Body of pancreas (tissue), 4 donors: ENCODE measurements at places on chromosomes 1 and 21.

DNA sequence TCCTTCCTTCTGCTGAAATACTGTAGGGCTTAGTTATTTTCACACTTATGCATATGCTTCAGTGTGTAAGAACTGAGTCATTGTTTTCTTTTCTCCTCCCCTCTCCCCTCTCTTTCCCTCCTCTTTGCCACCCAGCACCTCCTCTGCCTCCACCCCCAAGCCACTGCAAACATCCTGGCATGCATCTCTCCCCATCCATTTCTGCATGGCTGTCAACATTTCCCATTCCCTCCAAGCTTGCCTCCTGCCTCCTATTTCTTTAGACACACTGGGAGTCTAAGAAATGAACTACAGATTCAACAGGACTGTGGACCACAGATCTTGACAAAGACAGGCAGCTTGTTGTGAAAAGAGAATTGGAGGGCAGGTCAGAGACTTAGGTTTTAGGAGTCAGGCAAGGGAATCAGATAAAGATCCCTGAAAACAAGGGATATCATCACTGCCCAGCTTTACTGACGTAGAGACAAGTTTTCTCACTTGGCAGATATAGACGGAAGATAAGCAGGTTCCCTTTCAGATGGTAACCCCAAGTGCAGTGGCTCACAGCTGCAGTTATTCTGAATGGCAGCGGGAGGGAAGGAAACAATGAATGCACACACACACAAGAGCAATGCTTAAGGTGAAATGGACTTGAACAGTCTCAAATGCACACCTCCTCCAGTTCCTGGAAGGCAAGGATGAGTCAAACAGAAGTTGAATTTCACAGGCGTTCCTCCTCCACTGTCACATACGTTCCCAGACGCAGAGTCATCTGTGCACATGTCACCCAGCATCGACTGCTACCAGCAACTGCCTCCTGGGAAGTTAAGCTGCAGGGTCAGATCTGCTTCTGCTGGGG lies 56.1 kb downstream of the HIVEP3 start:
- peaks cover 2% of the 10 kb centered on the region for H3K4me1 ChIP-seq
- no peak overlapping the region for H3K27ac ChIP-seq
- no peaks in the 10 kb centered on the region for H3K36me3 ChIP-seq
- H3K4me3 ChIP-seq = no peak overlapping the region
- no peaks in the 10 kb centered on the region for H3K27me3 ChIP-seq

GRCh38 chr1:2376931-2377672 lies 14.3 kb downstream of the MORN1 start:
- no peaks in the 10 kb centered on the region for H3K27me3 ChIP-seq
- no peak overlapping the region for H3K4me3 ChIP-seq
- no peak overlapping the region for H3K27ac ChIP-seq
- peaks cover 7% of the 10 kb centered on the region for H3K4me1 ChIP-seq
- H3K36me3 ChIP-seq = no peaks in the 10 kb centered on the region
- no peak for DNase-seq

DNA sequence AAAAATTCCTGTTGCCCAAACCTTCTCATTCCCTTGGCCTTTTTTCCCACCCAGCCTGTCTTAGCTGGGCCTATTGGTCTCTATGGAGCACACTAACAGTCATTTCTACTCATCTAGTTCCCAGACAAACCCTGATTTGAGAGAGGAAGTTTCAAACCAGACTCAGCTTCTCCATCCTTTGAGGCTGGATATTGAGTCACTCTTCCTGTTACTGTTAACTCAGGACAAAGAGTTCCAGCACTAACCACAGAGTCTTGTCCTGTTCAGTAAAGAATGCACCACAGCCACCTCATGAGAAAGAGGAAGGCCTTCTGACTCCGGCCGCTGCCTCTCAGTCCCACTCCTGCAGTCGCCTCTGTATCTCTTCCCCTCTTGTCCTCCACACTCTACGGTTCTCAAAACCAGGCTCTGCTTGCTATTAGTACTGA lies 137.8 kb downstream of the PTPRC start:
- peak; percentile 74 for DNase-seq
- no peaks in the 10 kb centered on the region for H3K4me1 ChIP-seq
- H3K4me3 ChIP-seq = no peak overlapping the region
- H3K27me3 ChIP-seq = no peaks in the 10 kb centered on the region
- peak overlapping the region; percentile 51 for H3K27ac ChIP-seq
- H3K36me3 ChIP-seq = no peaks in the 10 kb centered on the region

- H3K36me3 ChIP-seq = no peaks in the 10 kb centered on the region
- H3K27me3 ChIP-seq = no peaks in the 10 kb centered on the region
- no peak overlapping the region for H3K4me3 ChIP-seq
- no peak overlapping the region for H3K27ac ChIP-seq
Measured at GRCh38 chr1:94358630-94359599, 59.3 kb upstream of the ABCD3 start.

- H3K4me3 ChIP-seq = no peak overlapping the region
- no peaks in the 10 kb centered on the region for H3K27me3 ChIP-seq
- H3K4me1 ChIP-seq = peaks cover 41% of the 10 kb centered on the region
- H3K36me3 ChIP-seq = no peaks in the 10 kb centered on the region
Measured at GRCh38 chr1:184299796-184300195, 87.0 kb upstream of the C1orf21 start.

GRCh38 chr1:14924455-14925331 lies 228.9 kb upstream of the TMEM51 start:
- H3K27me3 ChIP-seq = no peaks in the 10 kb centered on the region
- peak overlapping the region; percentile 31 for H3K27ac ChIP-seq
- H3K4me1 ChIP-seq = peaks cover 11% of the 10 kb centered on the region

- no peaks in the 10 kb centered on the region for H3K36me3 ChIP-seq
- peaks cover 5% of the 10 kb centered on the region for H3K4me1 ChIP-seq
- no peaks in the 10 kb centered on the region for H3K27me3 ChIP-seq
- H3K27ac ChIP-seq = no peak overlapping the region
- H3K4me3 ChIP-seq = no peak overlapping the region
- no peak for DNase-seq
Measured at GRCh38 chr21:44290327-44291077, 4.8 kb downstream of the AIRE start.

GRCh38 chr21:31184459-31184858 lies 146.2 kb upstream of the KRTAP19-8 start:
- no peak for DNase-seq
- no peaks in the 10 kb centered on the region for H3K27me3 ChIP-seq
- no peaks in the 10 kb centered on the region for H3K36me3 ChIP-seq
- no peak overlapping the region for H3K27ac ChIP-seq
- no peaks in the 10 kb centered on the region for H3K4me1 ChIP-seq
- no peak overlapping the region for H3K4me3 ChIP-seq

DNA sequence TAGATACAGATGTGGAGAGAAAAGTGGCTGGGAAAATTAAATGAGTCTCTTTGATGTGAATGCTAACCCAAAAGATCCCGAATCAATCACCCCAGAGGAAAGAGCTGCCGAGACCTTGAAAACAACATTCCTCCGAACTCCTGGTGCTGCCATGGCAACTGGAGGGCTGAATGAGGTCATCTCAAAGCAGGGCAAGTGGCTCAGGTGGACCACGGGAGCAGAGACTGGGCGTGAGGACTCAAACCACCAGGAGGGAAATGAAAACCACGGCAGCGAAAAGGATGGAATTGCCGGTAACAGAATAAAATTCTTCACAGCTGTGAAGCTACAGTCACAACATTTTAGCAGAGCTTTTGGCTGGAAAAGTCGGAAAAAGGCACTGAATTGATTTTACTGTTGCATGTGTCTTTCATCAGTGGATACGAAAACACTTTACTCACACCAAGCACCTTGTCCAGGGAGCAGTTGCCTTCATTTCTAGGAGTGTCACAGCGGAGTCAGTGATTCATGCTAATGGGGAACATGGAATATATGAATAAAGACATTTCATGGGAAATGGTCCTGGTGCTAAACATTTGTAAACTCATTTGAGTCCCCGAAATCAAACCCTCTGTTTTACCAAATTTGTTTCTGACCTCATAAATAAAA lies 23.2 kb upstream of the BECN2 start:
- H3K27ac ChIP-seq = no peak overlapping the region
- H3K27me3 ChIP-seq = no peaks in the 10 kb centered on the region
- peak; percentile 27 for DNase-seq
- no peak overlapping the region for H3K4me3 ChIP-seq
- H3K36me3 ChIP-seq = no peaks in the 10 kb centered on the region

GRCh38 chr1:49016030-49016977 lies 239.6 kb upstream of the BEND5 start:
- no peaks in the 10 kb centered on the region for H3K36me3 ChIP-seq
- H3K27ac ChIP-seq = no peak overlapping the region
- no peaks in the 10 kb centered on the region for H3K27me3 ChIP-seq
- no peak for DNase-seq

- H3K27me3 ChIP-seq = no peaks in the 10 kb centered on the region
- no peaks in the 10 kb centered on the region for H3K4me1 ChIP-seq
- H3K4me3 ChIP-seq = no peak overlapping the region
- no peak for DNase-seq
- H3K27ac ChIP-seq = no peak overlapping the region
Measured at GRCh38 chr1:98292994-98293393, 368.5 kb upstream of the SNX7 start.

DNA sequence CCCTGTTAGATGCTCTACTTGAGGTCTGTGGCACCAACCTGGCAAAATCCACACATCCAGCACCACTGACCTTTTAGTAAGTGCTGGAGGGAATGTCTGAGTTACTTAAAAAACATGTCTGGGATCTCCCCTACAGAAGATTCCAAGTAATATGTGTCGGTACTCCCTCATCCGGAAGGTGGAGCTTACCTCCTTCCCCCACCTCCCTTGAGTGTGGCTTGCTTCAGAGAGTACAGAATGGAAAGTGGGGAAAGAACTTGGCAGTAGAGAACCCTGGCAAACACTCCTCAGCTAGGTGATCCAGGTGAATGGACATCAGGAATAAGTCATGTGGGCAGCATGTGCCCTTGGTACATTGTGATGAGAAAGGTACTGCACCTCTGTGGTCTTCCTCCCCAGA lies 49.0 kb upstream of the BCAR3 start:
- H3K36me3 ChIP-seq = no peaks in the 10 kb centered on the region

GRCh38 chr1:156591432-156592157 lies at the start of gene NAXE:
Gene NAXE, plus strand, starts transcription at chr1:156591776. Its CDS starts 29 bp downstream, at chr1:156591805.
- peak within 1 kb of the TSS; percentile 76 for H3K27ac ChIP-seq
- peak; percentile 72 for DNase-seq
- peak within 1 kb of the TSS; percentile 82 for H3K4me3 ChIP-seq
- H3K36me3 ChIP-seq = peaks cover 2% of the 10 kb centered on the region

- H3K4me3 ChIP-seq = no peak overlapping the region
- no peak overlapping the region for H3K27ac ChIP-seq
- H3K27me3 ChIP-seq = no peaks in the 10 kb centered on the region
- H3K36me3 ChIP-seq = no peaks in the 10 kb centered on the region
- no peak for DNase-seq
Measured at GRCh38 chr1:85116856-85117255, 68.6 kb upstream of the MCOLN3 start.

DNA sequence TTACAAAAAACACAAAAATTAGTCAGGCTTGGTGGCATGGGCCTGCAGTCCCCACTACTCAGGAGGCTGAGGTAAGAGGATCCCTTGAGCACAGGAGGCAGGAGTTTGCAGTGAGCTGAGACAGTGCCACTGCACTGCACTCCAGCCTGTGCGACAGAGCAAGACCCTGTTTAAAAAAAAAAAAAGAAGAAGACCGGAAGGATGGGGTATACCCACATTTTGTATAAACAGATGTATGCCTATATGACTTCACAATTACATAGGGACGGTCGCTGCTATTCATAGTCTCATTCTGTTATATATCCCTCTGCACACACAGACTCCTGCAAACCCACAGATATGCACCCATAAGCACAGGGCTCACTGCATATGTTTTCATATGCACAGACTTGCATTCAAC lies 12.7 kb downstream of the LCK start:
- no peak for DNase-seq
- H3K4me1 ChIP-seq = no peaks in the 10 kb centered on the region
- H3K4me3 ChIP-seq = no peak overlapping the region
- H3K27ac ChIP-seq = no peak overlapping the region
- no peaks in the 10 kb centered on the region for H3K36me3 ChIP-seq

- no peak overlapping the region for H3K27ac ChIP-seq
- H3K27me3 ChIP-seq = no peaks in the 10 kb centered on the region
- no peaks in the 10 kb centered on the region for H3K36me3 ChIP-seq
- H3K4me1 ChIP-seq = no peaks in the 10 kb centered on the region
- no peak for DNase-seq
Measured at GRCh38 chr21:28669321-28669720, 323.4 kb downstream of the LTN1 start.

DNA sequence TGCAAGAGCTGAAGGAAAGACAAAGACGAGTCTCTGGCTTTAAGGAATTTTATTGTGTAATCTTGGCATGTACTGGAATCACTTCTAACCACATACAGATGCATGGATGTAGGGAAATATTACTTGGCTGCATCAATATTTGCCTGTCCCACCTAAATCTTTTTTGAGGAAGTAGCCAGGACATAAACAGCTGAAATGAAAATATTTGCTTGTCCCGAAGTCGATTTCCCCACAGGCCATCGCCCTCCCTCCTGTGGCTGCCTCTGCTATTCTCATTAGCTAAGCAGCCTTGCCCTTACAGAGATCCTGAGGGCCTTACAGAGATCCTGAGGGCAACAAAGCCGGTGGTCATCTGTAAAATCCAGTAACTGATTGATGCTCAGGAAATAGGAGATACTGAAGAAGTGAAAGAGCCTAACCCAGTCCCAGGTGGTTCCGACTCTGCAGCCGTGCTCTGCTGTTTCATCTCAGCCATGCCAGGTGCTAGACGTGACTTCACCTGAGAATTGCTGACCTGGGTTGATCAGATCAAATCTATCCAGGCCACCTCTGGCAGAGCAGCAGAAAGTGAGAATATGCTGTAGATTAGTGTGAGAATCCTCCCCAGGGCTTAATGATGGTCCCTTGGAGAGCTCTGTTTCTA lies 25.5 kb downstream of the MAN1C1 start:
- no peaks in the 10 kb centered on the region for H3K27me3 ChIP-seq
- DNase-seq = no peak
- no peaks in the 10 kb centered on the region for H3K36me3 ChIP-seq
- H3K4me1 ChIP-seq = no peaks in the 10 kb centered on the region
- H3K4me3 ChIP-seq = no peak overlapping the region
